CD4-positive, alpha-beta T cell treated with Interleukin-4 for 4 hours (primary cell): ENCODE measurements at places on chromosomes 3 and 15.
A peak's percentile ranks its signal among the peaks of the same experiment; 100 is the strongest.

- DNase-seq = peak; percentile 75
Observed at GRCh38 chr15:41557673-41558399, 1.2 kb upstream of the TYRO3 start.

- peak; percentile 49 for DNase-seq
Observed at GRCh38 chr3:66372681-66373350, 128.0 kb downstream of the LRIG1 start.

DNA sequence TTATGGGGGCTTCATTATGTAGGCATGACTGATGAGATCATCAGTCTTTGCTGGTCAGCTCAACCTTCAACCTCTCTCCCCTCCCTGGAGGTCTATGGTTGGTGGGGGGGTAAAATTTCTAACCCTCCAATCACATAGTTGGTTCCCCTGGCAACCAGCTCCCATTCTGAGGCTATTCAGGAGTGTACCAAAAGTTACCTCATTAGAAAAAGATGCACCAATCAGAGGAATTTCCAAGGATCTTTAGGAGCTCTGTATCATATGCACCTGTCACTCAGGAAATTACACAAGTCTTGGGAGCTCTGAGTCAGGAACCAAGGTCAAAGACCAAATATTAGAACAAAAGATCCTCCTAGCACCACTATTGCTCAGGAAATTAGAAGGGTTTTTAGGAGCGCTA, 21.4 kb upstream of the LEO1 start:
- no peak for DNase-seq

GRCh38 chr15:71790081-71790480, 20.3 kb upstream of the NR2E3 start:
- no peak for DNase-seq

- DNase-seq = no peak
Observed at GRCh38 chr15:51089041-51089440, 5.7 kb downstream of the TNFAIP8L3 start.

GRCh38 chr3:82088749-82089148, 327.3 kb upstream of the GBE1 start:
- no peak for DNase-seq
